Brain microvascular endothelial cell (primary cell): ENCODE measurements at places on chromosomes 7 and 10.

DNA sequence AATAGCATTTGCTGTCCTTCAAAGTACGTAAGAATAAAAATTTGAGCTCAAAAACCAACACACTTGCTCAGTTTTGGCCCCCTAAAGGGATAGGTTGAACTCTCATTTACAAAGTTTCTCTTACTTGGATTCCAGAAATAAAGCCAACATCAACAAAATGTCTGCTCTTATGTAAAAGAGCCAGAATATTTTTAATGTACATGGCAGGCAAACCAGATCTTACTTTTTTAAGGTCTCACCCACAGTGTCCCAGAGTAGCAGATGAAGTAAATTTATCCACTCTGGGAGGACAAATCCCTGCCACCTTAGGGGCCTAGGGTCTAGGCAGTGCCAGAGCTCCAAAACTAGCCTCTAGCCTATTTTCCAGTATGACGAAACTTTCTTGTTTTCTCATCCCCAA is 159.6 kb downstream of the SKAP2 start:
- DNase-seq = no peak

- no peak for DNase-seq
Observed at GRCh38 chr10:132916421-132916841, 25.9 kb downstream of the CFAP46 start.

DNA sequence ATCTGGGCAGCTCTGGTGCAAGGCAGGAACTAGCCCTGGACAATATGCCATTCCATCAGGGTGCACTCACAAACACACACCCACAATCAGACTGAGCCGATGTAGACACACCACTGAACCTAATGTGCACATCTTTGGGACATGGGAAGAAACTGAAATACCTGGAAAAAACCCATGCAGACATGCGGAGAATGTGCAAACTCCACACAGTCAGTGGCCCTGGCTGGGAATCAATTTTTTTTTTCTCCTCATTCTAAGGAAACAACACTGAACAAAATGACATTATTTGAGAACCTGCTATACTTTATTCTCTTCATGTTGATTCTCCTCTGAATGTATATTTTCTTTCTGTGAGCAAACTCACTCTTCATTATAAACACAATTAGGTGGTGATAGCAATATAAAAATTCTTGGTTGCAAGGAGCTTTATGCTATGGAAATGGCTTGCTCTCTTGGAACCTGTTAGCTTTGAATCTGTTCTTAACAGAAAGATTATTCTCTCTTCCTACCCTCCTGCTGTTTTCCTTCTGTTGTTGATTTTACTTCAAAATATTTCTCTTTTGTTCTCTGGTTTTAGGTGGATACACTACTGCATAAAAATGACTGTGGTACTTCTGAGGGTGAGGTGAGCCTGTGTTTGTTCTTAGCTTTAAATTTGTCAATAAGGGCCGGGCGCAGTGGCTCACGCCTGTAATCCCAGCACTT is 33.0 kb upstream of the MICU1 start:
- DNase-seq = no peak

DNA sequence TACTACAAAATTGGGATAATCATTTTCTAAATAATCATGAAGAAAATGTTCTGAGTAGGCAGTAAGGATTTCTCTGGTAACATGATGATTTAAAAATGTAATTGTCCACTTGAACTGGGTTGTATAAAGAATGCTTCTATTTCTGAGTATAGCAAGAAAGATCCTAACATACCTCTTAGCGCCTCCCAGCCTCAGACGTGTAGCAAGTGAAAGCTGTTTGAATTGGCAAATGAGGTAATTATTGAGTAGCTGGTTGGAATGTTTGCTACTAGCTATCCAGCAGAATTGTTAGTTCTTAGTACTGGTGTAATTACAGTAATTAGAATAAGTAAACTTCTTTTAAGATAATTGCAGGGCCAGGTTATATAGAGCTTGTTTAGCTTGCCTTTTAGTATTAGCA is 47.9 kb downstream of the SEPTIN7 start:
- no peak for DNase-seq

DNA sequence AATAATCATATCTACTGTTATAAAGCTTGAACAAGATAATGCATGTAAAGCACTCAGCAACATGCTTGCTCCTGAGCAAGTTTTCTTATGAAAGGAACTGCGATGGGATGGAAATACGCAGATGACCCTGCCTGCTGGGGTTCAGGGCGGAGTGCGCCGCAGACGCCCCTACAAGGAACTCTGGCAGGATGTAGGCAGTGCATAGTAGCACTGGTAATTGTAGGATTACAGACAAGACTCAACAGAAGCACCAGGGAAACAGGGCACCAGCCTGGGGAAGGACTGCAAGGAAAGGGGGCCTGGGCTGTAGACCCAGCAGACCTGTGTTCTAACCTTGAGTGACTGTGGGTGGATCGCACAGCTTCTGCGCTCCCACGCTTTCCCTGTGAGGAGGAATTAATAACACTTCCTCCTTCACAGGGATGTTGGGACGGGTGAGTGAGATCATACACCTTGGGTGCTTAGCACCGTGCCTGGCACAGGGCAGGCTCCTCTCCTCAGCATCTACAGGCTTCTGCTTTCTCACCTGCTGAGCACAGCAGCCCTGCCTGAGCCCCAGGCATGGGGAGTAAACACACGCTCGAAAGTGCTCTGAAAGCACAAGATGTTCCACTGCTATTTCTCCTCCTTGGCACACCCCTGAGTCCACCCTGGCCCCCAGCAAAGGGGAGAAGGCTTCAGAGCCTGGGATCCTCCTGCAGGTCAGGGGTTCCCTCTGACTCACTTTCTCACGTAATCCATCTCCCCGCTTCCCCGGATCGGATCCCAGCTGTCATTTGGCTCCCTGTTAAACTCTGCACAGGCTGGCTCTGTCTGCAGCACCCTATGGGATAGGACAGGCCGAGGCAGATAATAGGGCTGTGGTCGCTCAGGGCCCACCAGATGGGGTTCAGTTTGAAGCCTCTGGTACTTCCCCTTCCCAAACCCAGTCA is 19.2 kb downstream of the ITPRIP start:
- no peak for DNase-seq

- DNase-seq = no peak
Observed at GRCh38 chr10:115050375-115051010, 42.7 kb upstream of the ATRNL1 start.

GRCh38 chr7:96300502-96300901 is 21.4 kb downstream of the SLC25A13 start:
- DNase-seq = peak; percentile 14

GRCh38 chr7:154598864-154599263 is 404.1 kb downstream of the PAXIP1 start:
- no peak for DNase-seq

GRCh38 chr10:84537447-84537931 is 209.1 kb downstream of the CCSER2 start:
- DNase-seq = peak; percentile 56

GRCh38 chr7:80263333-80263732 is 128.7 kb downstream of the GNAI1 start:
- DNase-seq = peak; percentile 14

DNA sequence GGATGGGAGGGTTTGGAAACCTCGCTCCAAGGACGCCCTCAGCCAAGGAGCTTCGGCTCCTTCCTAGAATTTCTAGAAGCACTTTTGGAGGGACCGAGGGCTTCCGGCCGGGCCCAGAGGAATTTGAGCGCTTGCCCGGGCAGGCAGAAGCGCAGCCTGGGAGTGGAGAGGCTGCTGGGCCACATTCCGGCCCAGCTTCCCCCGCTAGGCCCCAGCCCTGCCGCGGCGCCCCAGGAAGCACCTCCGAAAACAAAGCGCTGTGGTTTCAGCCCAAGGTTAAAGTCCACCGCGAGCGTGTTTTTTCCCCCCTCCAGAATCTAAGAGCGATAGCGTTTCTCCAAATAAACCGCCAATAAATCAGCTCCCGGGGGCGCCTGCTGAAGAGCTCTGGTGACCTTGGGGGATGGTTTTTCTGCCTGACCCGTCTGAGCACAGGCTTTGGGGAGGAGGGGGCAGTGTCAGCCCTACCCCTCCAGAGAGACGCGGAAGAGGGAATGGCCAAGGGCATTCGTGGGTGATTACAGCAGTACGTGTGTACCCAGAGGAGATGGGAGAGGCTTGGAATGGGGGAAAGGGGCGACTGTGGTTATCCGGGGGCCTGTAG is 5.7 kb upstream of the TNRC18 start:
- DNase-seq = no peak

- DNase-seq = no peak
Observed at GRCh38 chr10:103473261-103473671, 5.8 kb downstream of the CALHM3 start.

DNA sequence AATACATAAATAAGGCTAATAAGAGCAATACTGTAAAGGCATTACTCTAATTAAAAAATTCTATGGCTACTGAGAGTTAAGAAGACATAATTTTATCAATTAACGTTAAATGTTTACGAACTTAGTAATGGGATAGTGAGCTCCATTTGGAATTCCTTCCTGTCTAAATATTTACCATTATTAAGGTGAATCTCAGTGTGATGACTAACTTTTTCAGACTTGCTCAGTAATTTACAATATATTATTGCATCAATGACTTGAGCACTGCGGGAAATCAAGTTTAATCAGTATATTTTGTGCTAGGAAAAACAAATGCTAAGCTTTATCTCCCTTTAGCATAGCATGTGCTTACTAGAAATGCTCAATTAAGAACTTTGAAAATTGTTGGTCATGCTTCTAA is 282.5 kb upstream of the TEX47 start:
- DNase-seq = no peak

- no peak for DNase-seq
Observed at GRCh38 chr7:23285657-23286646, 13.2 kb upstream of the MALSU1 start.

- DNase-seq = peak; percentile 48
Observed at GRCh38 chr7:35596061-35596460, 98.9 kb downstream of the HERPUD2 start.

DNA sequence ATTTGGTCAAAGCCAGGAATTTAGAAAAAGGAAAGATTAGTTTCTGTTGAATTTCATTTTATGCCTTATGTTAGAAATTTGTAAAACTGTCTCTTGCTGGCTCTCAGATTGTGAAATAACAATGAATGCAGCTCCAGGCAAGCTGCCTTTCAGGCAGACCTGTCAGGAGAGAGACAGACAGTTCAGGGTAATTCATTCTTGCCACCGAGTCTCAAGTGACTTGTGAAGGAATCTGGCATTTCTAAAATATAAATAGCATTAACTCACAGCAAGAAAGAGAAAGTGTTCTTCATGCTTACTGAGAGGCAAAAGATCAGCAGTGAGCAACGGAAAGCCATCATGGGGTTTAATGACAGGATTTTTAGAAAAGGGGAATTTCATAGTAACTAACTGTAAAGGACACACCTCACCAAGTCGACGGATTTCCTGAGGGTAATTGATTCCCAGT is 442.3 kb upstream of the AKR1E2 start:
- DNase-seq = no peak

DNA sequence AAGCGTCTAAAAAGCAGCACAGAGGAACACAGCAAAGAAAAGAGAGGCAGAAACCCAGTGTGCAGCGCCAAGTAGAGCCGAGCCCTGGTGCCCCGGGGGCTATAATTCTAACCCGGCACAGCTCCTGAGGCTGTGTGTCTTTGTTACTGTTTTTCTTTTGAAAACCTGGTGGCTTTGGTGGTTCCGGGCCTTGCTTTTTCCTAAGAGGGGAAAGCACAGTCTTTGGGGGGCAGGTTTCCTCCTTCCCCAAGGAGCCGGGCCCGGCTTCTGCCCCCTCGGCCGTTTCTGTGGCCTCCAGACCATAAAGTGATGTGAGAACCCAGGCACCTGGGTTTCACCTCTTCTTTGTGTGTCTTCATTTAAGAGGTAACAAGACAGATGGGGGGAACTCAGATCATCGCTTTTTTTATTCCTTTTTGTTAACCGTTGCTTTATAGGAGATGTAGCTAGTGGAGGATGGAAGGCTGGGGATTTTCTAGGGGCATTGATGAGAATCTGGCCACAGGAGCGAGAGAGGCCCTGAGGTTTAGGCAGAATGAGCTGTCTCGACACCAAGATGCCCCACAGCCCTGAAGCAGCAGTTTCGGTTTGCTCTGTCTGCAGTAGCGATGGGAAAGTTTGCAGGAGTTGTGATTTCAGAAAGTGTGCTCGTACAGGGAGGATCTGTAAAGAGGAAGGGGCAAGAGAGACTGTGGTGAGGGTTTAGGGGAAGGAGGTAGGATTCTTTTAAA is 367.8 kb upstream of the GALNT17 start:
- no peak for DNase-seq

DNA sequence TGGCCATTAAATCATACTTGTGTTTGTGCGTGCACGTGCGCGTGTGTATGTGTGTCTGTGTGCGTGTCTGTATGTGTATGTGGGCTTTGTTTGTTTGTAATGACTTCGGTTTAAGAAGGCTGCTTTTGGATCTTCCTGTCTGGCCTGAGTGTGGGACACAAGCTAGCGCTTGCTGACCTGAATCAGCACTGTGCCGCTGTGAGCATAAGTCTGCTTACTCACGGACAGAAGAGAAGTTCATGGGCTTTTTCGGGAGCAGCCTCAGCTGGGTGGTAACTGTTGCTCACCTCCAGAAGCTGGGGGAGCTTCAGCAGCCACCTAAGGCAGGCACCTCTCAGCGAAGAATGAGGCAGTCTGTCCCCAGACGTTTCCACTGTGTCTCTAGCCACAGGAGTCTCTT is 56.1 kb upstream of the TRUB1 start:
- DNase-seq = peak; percentile 36
